ENCODE measurements at places on chromosomes 11 and 22.
A peak's percentile ranks its signal among the peaks of the same experiment; 100 is the strongest.

DNA sequence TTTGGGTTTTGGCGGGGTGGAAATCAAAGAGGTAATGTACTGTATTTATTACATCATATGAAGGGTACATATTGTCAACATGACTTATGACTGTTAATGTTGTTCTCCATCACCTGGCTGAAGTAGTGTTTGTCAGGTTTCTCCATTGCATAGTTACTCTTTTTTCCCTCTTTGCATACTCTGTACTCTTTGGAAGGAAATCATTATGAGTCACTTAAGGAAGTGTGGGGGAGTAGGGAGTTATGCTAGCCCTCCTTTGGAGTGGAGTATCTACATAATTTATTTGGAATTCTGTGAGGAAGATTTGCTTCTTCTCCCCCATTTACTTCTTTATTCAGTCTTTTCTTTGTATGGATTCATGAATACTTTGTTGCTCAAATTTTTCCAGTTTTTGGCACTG is 3.6 kb upstream of the PGR start:
- no peak for DNase-seq

DNA sequence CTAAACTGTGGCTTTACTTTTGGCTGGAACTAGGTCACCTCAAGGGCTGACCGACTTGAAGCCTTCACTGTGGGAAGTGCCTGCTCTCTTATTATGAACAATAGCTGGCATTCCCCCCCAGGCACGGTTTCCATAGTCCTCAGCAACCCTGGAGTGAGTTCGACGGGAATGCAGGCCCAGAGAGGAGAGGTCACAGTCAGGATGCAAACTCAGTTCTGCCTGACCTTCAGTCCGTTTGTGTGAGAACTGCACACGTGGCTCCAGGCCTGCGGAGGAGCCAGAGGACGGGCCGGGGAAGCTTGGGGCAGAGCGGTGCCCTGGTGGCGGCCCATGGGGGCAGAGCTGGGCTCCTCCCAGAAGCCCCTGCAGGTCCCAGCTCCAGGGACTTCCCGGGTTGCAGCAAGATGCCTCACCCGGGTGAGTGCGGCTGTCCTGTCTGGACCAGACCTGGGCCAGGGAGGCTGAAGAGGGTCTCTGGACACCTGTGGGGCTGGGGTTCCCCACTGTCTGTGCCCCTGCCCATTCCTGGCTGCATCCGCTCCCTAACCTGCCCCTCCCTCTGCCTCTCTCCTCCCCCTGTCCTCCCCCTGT is 17.2 kb downstream of the SLC25A18 start:
- no peak for DNase-seq

DNA sequence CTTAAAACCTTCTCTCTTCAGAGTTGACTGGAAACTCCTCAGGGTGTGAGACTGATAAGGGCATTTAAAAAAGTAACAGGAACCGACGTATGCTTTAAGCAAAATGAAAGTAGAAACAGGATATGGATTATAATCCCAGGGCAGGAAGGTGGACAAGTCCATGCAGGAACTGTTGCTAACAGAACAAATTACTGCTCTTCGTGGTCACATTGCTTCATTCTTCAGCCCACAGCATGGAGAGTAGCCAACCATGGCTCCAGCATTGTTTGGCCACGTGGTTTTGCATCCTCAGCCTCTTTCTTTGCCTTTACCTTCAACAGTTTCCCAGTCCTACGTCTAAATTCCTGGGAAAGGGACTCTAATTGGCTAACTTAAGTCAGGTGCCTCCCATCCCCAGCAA is 563.1 kb upstream of the ISX start:
- no peak for DNase-seq

DNA sequence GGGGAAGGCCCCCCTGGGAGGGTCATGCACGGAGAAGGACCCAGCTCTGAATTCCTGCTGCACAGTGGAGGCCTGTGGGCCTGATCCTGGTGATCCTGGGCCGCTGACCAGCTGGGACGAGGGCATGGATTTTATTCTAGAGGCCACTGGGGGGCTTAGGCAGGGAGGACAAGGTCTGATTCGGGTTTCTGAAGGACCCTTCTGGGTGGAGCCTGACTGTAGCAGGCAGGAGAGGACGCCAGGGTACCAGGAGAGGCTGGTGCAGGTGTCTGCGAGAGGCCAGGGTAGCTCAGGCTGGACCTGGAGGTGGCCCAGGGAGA is 31.3 kb downstream of the MPPED1 start:
- no peak for DNase-seq

DNA sequence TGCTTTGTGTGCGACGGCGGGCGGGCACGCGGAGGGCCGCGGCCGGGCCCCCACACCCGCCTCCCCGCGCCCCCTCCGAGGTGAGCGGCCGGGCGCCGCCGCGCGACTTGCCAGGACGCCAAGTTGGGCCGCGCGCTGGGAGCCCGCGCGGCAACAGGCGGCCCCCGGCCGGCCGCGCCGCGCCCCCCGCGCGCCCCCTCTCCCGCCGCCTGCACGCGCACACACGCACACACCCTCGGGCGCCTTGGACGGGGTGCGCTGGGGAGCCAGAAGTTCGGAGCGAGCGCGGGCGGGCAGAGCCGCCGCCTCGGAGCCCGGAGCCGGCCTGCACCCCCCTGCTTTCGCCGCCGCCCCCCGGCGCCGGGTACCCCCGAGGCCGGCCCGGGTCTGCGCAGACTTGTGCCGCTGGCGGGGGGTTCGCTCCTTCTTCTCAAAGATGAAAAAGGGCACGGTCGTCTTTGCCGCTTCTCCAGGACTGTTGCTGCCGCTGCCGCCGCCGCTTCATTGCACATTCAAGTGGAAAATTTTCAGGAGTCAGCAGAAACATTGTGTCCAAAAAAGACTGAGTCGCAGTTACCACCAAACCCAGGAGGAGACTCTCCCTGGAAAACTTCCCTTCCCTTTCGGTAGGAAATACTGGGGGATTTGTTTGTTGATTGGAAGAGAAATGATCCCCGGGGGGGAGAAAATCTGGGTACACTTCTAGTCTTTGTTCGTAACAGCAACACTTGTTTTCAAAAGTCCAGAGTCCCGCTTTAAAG is 895 bp downstream of the TEAD1 start:
- DNase-seq: no peak

- no peak for DNase-seq
Observed at GRCh38 chr22:25085930-25086901, 113.4 kb upstream of the CRYBB3 start.

- DNase-seq: peak; percentile 22
Observed at GRCh38 chr11:67468456-67468758, 644 bp downstream of the TMEM134 start.

DNA sequence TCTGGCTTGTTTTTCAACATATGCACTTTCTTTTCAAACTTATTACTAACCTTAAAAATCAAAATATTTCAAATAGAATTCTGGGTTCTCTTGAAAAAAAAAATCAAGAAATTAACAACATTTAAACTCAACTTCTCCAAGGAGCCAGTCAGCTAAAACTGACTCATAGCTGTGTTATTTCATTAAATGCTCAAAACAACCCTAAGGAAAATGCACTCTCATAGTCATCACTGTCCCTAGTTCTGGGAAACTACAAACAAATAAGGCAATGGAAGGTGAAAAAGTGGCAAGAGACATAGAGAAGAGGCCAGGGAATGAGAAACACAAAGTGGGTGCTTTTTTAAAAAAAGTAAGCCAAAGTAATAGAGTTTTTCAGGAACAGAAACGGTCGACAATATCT is 4.1 kb upstream of the ARHGAP20 start:
- DNase-seq: no peak

DNA sequence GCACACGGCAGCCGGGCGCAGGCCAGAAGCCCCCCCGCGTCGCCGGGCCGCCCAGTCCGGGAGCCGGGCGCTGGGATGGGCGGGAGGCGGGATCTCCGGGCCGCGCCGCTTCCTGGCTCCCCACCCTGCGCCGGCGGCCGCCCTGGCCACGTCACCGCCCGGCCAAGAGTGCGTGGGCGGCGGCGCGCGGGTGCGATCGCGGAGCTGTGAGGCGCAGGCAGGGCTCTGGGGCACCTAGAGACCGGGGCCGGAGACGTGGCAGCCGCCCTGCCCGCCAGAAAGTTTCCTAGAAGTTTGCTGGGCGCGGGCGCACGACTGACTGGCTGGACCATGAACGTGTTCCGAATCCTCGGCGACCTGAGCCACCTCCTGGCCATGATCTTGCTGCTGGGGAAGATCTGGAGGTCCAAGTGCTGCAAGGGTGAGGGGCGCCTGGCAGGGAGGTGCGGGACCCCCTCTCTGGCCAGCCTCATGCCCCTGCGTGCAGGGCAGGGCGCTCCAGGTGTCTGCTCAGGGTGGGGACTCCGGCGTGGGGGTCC is at the start of gene KDELR3:
TSS of gene KDELR3 (plus strand) at position 193 of the 539 bp plus-strand sequence. CDS start at position 331, 138 bp downstream.
- DNase-seq: no peak

DNA sequence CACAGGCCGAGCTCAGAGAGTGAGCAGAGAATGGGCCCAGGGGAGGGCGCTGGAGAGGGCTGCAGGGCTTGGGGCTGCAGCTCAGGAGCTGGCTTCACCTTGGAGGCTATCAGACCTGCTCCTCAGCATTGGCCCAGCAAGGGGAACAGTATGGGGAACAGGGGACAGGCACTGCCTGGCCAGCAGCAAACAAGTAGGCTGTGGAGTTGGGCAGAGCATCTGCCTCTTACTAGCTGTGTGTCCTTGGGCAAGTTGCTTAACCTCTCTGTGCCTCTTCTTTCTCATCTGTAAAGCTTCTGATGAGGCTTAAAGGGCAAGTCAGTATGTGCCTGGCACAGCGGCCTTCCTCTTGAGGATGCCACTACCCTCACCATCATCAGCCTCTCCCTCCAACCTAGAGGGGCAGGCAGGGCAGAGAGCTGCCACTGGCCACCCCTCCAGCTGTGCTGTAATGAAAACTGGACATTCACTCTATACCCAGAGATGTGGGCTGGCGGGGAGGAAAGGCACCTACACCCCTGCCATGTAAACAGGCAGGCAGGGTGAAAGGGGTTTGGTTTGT is 7.5 kb upstream of the CDKN1C start:
- DNase-seq: peak; percentile 54

- DNase-seq: no peak
Observed at GRCh38 chr11:125079878-125080530, 16.9 kb downstream of the SLC37A2 start.

DNA sequence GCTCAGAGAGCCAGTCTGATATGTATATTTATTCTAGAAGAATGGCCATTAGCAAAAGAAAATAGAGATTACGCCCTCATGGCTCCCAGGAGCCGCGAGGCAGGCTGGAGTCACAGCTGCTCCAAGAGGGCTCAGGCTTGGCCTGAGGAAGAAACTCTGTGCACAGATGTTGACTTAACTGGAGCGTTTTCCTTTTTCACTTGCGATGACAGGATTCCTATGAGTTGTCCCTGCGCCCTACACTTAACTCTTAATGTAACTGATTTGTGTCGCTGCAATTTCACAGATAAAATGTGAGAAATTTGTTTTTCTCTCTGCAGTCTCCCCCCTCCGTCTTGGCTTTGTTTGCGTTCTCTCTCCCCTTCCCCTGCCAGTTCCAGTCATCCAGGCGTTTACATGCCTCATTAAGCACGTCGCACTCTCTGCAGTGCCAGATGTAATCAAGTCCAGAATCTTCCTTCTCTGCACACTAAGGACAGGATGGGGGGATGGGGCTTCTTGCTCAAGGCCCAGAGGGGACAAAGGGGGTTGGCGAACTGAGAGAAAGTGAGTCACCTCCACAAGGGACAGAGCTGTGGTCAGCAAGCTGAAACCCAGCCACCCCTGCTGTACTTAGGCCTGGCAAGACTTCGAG is 1060.1 kb downstream of the NTM start:
- no peak for DNase-seq

DNA sequence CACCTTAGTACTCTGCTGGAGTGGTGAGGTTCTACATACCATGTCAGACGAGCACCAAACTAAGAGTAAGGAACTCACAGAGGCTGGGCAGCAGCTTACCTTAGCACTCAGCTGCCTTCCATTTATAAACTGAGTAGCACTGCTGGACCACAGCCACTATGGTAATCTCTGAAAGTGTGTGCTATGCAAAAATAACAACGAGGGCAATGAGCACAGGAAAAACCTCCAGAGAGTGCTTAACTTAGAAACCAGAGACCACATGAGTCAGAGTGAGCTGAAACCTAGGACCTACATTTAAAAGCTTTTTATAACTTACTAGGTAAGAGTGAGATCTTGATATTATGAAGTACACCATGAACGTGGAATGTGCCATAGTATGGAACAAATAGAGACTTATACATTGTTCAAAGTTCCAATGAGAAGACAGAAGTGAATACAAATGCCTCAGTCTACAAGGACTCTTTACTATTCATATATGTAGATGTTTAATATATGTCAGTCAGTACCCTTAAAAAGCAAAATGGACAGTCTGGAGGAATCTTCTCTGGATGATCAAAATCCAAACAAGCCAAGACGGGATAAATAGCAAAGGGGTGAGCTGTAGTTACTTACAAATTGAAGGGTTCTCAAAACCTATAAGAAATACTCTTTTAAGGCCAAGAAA is 17.2 kb upstream of the CD59 start:
- no peak for DNase-seq

Measured in CD4-positive, alpha-beta T cell treated with Interleukin-17A for 1 hour (primary cell).